ENCODE measurements at places on chromosomes 6 and 20.
A peak's percentile ranks its signal among the peaks of the same experiment; 100 is the strongest.

DNA sequence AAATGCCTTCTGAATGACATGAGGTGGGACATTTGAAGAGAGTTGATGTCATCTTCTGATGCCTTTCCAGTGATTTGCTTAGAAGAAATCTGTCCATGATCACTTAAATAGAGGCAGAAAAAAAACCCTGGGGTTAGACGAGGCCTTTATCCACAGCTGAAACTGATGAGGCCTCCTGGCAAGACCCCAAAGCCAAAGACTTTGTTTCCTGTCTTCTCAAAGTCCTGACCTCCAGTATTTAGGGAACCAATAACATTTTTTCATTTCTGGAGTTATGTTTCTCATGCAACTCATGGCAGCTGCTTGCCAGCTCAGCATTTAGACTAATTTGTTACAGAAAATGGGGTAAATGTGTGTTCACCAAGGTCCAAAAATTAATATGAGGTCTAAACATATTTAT lies 248.0 kb upstream of the PRDM1 start:
- DNase-seq, result no peak

DNA sequence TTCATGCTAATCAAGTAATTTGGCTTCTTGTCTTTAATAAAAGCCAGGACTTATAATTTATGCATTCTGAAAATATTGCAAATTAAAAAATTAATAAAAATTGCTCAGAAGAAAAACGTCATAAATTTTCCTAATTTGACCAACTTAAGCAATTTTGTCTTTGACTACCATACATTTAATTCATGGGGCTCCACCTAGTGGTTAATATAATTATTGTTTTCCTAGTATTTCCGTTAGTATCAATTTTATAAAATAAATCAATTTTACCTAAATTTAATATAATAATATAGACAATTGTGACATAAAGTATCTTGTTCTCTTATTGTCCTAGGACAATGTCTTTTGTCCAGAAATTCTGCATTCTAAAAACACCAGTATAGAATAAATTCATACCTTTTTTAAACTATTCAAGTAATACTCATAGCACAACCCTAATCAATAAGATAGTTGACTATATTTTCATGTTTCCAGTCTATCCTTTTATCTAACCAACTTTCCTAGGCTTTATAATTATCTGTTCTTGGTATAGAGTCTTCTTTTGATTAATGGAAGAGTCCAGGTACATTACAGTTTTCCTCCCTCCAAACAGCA lies 319.9 kb downstream of the TRDN start:
- no peak for DNase-seq

- no peak for DNase-seq
These were observed 99.7 kb upstream of the SNX9 start for GRCh38 chr6:157723376-157723775.

GRCh38 chr6:4405621-4406212 lies 270.3 kb upstream of the ECI2 start:
- DNase-seq, result no peak

- DNase-seq, result no peak
These were observed 16.1 kb downstream of the TRIM31 start for GRCh38 chr6:30096829-30097228.

- no peak for DNase-seq
These were observed 25.7 kb upstream of the CTNNBL1 start for GRCh38 chr20:37668166-37668565.

- no peak for DNase-seq
These were observed 416.1 kb downstream of the BCKDHB start for GRCh38 chr6:80522576-80522975.

DNA sequence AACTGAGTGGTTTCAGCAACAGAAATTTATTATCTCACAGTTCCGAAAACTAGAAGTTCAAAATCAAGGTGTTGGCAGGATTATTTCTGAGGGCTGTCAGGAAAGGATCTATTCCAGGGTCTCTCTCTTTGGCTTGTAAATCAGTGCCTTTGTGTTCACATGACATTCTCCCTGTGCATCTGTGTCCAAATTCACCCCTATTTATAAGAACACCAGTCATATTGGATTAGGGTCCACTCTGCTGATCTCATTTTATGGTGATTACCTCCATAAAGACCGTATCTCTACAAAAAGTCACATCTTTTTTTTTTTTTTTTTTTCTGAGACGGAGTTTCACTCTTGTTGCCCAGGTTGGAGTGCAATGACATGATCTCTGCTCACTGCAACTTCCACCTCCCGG lies 68.6 kb upstream of the MARCKS start:
- DNase-seq, result no peak

DNA sequence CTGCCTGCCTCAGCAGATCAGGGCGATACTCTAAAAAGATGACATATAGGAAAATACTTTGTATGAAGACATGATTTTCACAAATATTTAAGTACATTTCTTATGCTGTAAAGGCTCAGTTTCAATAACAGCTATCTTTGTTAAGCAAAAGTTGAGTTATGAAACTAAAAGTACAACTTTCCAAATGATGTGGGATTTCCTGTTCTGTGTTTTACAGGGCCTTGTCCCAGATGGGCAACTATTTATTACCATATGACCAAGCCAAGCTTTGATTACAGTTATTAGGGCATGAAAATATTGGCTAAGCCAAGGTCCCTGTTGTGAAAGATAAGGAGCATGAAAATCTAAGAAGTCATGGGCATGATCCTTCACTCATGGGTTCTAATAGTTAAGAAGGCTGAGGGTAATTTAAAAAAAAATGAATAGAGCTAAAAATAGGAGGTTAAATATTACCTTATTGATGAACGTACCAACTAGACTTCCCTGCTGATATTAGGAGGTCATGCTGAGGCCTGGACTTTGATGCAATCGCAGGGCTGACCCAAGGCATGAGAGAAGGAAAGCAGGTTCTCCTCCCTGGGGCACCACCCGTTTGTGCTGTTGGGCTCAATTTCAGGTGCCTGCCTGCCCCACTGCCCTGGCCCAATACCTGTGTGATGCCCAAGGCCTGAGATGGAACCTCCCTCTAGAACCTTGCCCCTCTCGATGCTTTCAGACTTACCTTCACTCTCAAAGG lies 294.4 kb upstream of the PRDM1 start:
- no peak for DNase-seq

DNA sequence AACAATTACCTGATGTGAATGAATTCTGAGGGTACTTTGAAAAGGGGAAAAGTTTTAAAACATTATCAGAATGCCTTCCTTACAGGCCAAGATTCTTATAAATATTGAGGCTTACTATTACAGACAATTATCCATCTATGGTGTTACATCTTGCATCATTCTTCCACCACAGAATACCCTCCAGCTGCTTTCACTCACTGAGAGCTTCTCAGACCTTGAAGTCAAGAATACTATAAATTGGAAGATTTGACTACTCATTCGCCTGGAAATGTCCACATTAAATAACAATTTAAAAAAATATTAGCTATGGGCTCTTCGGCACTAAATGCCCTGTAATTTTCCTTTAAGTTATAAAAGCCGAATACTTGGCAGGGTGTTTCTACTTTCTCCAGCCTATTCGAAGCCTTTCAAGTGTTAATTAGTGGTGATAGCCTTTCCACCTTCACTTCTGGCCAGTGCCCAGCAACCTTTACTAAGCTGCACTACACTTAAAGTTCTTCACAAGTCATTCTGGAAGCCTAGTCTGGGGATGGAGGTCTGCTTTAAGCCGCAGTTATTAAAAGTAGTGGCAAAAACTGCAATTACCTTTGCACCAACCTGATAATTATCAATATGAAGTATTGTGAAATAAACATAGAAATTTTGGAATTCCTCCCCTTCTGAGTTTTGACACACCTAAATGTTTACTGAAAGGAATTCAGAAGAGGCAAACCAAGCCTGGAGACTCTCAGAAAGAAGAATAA lies 100.9 kb downstream of the BMP5 start:
- no peak for DNase-seq

GRCh38 chr20:53215166-53215565 lies 243.0 kb downstream of the TSHZ2 start:
- no peak for DNase-seq

DNA sequence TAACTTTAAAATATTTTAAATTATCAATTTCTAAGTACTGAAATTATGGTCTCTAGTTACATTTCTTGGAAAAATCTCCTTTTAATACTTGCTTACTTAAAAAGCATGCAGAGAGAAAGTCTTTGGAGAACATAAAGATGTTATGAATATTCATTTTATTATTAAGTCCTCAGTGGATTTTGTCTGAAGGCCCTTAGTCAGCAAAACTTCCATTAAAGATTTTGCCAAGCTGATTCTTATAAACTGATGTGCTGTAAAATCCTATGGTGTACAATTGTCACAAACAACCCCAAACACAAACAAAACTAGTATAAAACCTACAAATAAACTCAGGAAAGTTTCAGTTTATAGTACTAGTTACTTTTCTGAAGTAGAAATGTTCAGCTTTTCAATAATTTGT lies 372.7 kb downstream of the MEI4 start:
- no peak for DNase-seq

DNA sequence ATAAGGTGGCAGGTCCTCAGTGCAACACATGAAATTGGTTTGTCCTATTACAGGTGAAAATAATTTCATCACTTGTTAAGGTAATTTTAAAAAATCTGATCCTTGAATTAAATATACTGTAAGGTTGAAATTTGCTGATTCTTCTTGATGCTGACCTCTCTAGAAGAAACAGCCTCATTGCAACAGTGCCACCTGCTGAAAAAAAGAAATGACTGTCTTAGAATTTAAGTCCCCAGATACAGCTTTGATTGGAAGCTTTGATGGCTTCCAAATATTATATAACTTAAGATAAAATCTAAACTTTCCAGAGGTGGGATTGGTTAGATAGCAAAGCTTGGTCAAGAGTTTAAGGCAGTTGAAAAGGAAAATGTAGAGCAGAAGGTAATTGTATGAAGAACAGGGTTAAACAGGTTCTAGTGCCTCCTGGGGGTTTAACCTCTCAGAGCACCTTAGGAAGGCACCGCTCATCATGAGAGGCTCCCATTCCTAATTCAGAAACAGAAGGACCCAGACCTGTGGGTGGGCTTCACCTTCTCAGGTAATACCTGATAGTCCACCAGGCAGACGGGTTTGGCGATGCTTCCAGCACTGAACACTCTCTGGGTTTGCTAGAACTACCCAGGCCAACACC lies 401.0 kb downstream of the PAX1 start:
- DNase-seq, result no peak

- peak; percentile 24 for DNase-seq
These were observed 1.5 kb downstream of the BAK1 start for GRCh38 chr6:33578588-33579011.

- no peak for DNase-seq
These were observed 212.1 kb downstream of the BMP2 start for GRCh38 chr20:6979621-6980020.

DNA sequence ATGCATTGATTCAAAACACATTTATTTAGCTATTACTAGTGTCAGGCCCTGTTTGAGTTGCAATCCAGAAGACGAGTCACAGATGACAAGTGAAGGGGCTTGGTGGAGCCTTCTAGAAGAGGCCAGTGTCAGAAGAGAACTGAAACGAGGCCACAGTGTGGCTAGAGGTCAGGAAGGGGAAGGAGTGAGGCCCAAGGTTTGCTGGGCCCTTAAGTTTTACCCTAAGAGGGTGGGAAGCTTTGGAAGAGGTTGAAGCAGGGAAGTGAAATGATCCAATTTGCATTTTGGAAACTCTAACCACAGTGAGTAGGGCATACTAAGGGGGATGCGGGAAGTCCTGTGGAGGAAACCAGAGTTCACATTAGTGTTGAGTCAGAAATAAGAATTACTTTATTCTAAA lies 25.0 kb downstream of the TTK start:
- DNase-seq, result no peak

DNA sequence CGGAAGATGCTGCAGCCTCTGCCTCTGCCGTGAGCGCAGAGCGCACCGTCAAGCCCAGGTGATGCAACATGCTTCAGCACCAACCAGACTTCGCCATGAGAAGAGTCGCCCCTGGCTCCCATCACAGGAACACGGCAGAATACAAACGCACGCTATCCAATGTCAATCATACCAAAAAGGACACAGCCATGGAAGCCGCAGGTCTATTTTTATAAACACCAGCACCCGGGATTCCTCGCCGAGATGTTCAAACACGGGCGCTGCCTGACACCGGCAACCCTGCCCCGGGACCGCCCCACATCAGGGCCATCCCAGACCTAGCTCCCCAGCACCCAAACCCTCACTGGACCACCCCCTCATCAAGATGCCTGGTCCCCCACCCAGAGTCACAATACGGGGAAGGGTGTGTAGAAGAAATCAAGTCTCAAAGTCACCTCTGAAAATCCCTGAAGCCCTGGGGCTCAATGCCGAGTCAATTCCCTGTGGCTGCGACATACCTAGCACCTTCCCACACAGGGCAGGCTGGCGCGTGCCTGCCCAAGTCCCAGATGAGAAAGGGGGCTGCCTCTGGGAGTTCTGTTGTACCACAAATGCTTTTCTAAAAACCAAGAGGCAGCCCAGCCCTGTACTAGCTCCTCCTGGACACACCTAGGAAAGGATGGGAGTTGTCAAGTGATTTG lies 17.9 kb downstream of the TAF4 start:
- no peak for DNase-seq

DNA sequence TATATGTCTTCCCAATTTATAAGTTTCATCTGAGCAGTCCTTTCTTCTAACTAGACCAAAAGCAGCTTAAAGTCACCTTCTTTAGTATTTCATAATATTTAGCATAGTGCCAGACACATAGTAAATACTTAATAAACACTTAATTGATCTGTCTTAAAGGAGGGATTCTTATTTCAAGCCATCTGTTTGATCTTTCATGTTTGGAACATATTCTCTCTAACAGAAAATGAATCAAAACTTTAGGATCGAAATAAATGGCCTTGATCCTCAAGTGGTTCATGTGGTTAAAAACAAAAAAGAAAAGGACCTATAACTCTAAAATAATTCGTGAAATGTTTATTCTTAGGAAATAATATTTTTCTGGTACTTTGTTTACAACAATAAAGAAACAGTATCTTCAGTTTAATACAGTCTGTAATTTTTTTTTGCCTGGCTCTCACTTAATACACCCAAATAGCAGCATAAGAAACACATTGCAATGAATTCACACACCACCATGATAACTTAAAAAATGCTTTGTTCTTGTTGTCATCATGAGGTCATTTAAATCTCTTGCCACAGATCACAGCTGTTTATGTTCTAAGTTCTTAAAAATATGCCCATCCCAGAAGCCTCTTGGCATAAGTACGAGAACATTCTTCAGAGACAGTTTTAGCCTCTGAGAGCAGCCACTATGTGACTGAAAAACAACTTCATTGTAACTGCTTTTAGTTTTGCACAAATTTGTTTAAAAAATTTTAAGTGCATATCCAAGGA lies 48.1 kb downstream of the ESF1 start:
- DNase-seq, result no peak

- no peak for DNase-seq
These were observed 218.6 kb downstream of the PKHD1 start for GRCh38 chr6:51868591-51869355.
